ENCODE measurements at places on chromosomes 2 and 18.

GRCh38 chr18:13868501-13869271 is 44.7 kb downstream of the MC5R start:
- DNase-seq = no peak

- no peak for DNase-seq
Observed at GRCh38 chr2:240140920-240141319, 462 bp upstream of the OTOS start.

GRCh38 chr18:5987249-5987648 is 91.9 kb upstream of the TMEM200C start:
- DNase-seq = no peak

GRCh38 chr18:79211844-79212243 is 142.7 kb downstream of the ATP9B start:
- no peak for DNase-seq

DNA sequence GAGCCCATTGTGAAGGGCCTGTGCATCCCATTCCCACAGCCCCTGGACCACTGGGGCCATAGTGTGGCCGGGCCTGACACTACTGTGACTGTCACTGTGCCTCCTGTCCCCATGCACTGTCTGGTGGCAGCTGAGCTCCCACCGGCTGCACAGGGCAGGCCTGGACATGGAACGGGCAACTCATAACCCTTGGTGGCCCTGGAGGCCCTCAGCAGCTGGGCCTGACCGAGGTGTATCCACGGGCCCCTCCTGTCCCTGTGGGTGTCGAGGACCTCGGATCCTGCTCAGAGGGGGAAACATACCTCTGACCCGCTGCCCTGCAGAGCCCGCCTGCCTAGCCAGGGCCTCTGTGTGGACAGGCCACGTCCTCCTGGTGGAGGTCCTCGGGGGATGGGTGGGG is 7.8 kb upstream of the GAL3ST2 start:
- DNase-seq = no peak

DNA sequence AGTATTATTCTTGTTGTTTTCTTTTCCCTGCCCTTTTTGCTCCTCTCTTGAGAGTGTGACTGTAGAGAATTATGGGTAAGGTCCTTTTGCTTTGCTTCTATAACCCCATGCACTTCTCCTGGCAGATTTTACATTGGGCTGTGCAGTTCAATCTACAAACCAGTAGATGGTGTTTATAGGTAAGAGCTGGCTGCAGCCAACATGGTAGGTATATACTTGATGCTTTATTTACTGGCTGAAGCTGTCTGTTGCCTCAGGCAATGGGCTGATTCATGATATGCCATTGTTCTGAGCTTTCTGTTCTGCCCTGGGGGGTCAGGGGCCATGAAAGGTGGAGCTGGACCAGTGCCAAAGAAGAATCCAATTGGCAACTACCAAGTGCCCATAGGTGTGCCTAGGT is 48.3 kb upstream of the MYL1 start:
- DNase-seq = no peak

GRCh38 chr18:26919627-26920026 is 54.1 kb upstream of the AQP4 start:
- no peak for DNase-seq

- DNase-seq = no peak
Observed at GRCh38 chr2:46967990-46968647, 52.5 kb upstream of the MCFD2 start.

DNA sequence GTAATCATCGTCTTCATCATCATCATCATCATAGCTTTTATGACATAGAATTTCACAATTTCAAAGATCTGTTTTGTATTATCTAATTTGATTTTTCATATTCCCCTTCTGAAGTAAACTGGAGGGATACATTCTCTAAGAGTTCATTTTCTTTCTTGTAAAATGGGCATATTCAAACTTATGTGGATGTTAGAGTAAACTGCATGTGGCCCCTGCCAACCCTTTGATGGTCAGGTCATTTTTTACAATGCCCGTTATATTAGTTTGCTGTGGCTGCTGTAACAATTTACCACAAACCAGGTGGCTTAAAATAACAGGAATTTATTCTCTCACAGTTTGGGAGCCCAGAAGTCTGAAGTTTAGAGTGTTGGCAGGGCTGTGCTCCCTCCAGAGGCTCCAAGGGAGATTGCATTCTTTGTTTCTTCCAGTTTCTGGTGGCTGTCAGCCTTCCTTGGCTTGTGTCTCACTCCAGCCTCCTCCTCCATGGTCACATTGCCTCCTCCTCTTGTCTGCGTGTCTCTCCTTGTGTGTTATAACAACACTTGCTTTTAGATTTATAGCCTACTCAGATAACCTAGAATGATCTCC is 127.5 kb upstream of the MMADHC start:
- no peak for DNase-seq

GRCh38 chr2:105261061-105261460 is 19.5 kb downstream of the GPR45 start:
- no peak for DNase-seq

DNA sequence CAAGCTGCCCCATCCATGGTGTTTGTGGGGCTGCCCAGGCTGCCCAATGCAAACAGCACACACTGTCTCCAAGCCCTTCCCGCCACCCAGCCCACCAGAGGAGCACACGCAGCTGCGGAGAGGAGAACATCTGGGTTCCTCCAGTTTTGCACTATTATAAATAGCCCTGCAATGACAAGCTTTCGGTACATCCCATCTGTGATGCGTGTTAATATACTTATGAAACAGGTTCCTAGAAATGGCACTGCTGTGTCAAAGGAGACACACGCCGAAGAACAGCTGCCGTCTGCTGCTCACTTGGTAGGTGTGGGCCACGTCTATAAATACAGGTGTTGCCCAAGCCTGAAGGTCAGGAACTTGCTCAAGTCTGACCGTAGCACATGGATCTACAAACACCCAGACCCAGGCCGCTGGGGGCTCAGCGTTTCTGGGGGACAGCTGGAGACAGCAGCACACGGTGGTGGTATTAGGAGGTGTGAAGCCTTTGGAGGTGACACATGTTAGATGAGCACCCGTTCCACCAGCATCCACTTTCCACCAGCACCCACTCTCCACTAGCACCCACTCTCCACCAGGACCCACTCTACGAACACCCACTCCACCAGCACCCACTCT is 34.3 kb downstream of the PXDN start:
- DNase-seq = no peak
